Activated T-cell treated with anti-CD3 and anti-CD28 coated beads, Interleukin-2, amount 50 U/mL, for 72 hours (primary cell): ENCODE measurements at places on chromosomes 4 and X. TPM values are rescaled to one million over a fixed set of nuclear protein-coding genes. Genes with fewer than 3 reads are reported as not detected.

RAB33A gene
- 22.9 TPM for total RNA-seq

CTAG1B gene
- total RNA-seq = not detected

NPNT gene
- total RNA-seq = not detected

SPANXN4 gene
- not detected for total RNA-seq

PGRMC1 gene
- 36.3 TPM for total RNA-seq

SOWAHD gene
- 0.50 TPM for total RNA-seq
